ENCODE measurements at places on chromosomes 1 and 21.

GRCh38 chr1:78053498-78053897, 7.7 kb downstream of the GIPC2 start:
- no peak for DNase-seq

DNA sequence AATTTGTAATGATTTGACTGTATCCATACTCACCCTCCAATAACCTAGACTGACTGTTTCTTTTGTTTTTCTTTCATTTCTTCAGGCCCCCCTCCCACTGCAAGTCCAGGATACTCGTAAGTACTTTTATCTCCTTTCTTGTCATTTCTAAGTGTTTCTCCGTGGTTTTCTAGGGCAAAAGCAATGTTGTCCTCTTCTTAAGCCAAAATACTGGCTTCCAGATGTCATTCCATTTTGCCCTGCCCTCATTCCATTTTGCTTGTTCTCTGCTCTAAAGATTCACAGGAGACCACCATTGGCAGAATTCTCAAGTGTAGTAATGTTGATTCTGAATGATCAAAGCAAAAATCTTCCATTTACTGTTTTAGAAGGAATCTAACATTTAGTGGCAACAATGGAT, 152.8 kb upstream of the UBE2U start:
- no peak for DNase-seq

DNA sequence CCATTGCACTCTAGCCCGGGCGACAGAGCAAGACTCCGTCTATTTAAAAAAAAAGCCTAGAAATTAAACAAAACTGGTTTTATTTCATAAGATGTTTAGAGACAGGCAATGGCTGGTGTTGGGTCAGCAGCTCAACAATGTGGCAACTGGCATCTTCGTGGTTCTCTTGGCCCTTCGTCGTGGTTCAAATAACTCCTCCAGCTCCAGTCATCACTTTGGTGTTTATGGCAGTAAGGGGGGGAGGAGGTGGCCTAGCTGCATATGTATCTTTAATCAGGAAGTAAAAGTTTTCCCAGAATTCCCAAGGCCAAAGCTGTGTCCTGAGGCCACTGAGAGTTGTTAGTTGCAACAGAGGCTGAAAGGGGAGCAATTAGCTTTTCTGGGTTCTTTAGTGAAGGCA, 13.0 kb upstream of the LTN1 start:
- no peak for DNase-seq

GRCh38 chr1:119840745-119841144, 29.5 kb upstream of the REG4 start:
- no peak for DNase-seq

- no peak for DNase-seq
These were observed 28.9 kb downstream of the OBSCN start for GRCh38 chr1:228236744-228237143.

- peak; percentile 84 for DNase-seq
These were observed 95.3 kb downstream of the PIK3R3 start for GRCh38 chr1:46036894-46037839.

- no peak for DNase-seq
These were observed 68.8 kb downstream of the ITGB3BP start for GRCh38 chr1:63454269-63454668.

GRCh38 chr1:99527078-99527477, 118.8 kb upstream of the PALMD start:
- DNase-seq = no peak

- no peak for DNase-seq
These were observed 120.6 kb upstream of the PALMD start for GRCh38 chr1:99525331-99525730.

- no peak for DNase-seq
These were observed 708.4 kb downstream of the KCNT2 start for GRCh38 chr1:195899762-195900352.

GRCh38 chr1:202046227-202046626, 35.8 kb downstream of the ELF3 start:
- peak; percentile 81 for DNase-seq

DNA sequence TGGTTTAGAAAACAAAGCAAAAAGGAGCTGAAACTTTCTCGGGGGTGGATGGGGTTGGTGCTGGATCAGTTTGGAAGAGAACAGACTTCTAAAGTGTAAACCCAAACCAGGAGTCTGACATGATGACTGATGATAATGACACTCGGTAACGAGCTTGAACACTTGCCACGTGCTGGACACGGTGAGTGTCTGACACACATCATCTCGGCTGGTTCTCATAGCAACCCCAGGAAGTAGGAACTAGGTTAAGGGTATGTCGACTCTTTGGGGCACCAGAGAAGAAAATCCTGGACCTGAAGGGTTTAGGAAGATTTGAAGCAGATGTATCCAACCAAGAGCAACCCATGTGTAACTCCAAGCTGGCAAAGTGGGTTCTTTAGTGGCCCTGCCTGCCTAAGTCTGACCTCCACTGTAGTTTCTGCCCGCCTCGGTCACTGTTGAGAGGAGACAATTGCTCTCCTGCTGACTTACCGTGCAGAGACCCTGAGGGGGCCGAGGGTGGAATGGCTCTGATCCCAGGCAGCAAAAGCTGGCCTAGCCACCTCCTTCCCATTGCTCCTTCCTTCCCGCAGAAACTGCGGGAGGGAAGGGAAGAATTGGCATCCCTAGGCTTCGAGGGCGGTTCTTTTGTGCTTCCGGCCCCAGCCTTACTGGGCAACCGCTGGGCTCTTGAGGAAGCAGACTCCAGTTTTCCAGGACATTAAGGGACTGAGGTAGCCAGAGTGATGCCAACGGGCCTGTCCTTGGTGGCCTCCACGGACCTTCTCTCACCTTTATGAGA, 156.0 kb downstream of the TOMM20 start:
- DNase-seq = no peak

GRCh38 chr1:33185541-33185940, 3.7 kb upstream of the TRIM62 start:
- no peak for DNase-seq

DNA sequence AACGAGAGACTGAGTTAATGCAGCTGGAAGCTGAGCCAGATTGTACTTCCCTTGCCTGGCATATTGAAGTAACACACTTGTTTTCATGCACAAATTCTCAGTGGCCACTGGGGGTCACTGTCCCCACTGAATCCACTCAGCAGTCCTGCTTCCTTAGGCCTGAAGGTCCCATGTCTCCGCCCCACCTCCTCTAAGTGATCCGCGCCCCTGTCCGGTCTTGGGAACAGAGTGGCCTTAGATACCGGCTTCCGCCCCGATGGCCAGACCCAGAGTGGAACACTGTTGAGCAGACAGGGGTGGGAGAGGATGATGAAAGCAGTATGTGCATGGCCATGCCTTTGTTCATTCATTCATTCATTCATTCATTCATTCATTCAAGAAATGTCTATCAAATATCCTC, 34.8 kb downstream of the CHAF1B start:
- DNase-seq = peak; percentile 53

GRCh38 chr1:168442931-168443330, 100.9 kb downstream of the XCL2 start:
- no peak for DNase-seq

DNA sequence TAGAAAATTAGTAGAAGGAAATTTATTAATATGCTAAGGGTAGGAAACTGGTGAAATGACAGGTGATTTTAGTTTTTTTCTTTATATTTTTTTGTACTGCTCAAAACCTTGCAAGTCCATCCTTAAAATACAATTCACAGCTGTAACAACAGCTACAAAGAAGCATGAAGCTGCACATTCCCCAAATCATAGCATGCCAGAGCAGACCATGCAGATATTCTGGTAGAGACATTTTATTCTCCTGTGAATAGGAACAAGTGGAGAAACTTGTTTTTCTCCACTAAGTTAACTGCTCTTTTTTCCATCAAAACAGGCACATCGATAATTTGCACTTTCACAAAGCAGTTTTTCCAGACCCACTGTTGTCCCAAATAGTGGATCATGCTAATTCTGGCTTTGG, 1125.7 kb downstream of the BRINP3 start:
- no peak for DNase-seq

- DNase-seq = no peak
These were observed 1.5 kb upstream of the PTP4A2 start for GRCh38 chr1:31939484-31940329.

GRCh38 chr1:12148160-12148957, 18.4 kb upstream of the TNFRSF1B start:
- DNase-seq = no peak

All from NCI-H2107 (cell line).